Stimulated activated CD8-positive, alpha-beta memory T cell treated with anti-CD3 and anti-CD28 coated beads, Interleukin-2, amount 100 ng/mL, for 1 hour (primary cell): ENCODE measurements at places on chromosomes 4 and X.

DNA sequence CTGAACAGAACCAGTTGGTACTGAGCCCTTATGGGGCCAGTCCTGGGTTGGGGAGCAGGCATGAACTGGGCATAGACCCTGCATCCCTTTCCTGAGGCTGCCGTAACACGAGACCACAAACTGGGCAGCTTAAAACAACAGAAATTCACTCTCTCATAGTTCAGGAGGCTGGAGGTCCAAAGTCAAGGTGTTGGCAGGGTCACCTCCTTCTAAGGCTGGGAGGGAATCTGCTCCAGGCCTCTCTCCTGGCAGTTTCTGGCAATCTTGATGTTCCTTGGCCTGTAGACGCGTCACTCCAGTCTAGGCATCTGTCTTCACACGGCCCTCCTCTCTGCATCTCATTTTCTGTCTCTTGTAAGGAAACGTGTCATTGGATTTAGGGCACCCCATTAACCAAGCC is 19.8 kb upstream of the SORCS2 start:
- DNase-seq: no peak

DNA sequence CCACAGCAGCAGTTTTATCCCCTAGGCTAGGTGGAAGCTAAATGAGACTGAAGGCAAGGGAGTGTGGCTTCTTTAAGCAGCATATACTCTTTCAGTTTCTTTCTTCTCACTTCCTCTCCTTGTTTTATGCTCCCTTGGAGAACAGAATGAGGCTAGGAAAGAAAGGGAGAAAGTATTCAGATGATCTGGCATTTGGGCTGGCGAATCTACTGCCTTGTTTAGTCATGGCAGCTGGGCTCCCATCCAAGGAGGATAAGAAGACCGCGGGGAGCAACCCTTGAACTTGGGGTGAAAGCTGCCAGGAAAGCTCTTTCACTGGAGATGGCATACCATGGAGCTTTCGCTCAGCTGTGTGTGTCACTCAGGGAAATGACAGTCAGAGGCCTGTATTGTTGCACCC is 72.1 kb downstream of the ARHGEF38 start:
- no peak for DNase-seq

DNA sequence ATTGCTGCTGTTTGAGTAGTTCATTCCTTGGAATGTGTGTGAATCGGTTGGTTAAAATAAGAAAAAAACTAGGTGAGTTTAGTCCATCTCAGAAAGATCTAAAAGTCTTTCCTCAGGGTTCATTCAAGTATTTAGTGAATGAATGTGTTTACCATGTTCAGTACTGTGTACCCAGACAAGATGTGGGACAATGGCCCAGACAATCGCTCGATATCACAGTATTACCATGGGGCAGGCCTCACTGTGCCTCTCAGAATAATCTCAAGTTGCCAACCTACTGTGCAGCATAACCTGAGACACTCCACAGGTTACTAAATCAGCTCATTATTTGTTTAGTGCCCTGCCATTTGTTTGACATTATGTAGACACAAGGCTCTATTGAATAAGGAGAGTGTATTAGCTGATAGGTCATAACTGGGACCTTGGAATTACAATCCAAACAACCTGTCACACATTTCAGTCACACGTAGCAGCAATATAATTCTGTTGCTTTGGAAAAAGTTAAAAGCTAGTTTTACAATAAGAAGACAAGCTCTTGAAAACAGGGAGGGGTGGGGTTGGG is 24.9 kb upstream of the AMOT start:
- DNase-seq: no peak

DNA sequence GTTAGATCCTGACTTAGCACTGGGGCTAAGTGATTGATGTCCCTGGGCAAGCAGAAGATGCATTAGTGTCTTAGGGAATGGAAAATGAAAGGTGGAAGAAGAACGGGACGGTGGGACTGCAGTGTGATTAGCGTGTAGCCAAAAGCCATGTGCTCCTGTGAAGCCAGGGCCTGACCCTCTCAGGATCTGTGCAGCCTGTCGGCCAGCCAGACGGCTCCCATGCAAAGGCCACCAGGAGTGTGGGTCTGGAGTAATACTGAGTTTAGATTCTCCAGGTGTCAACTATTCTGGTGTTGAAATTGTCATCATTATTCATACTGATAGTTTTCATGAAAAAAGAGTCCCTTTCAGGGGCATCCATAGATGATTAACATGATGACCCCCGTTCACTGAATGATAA is 32.0 kb downstream of the REELD1 start:
- DNase-seq: no peak

GRCh38 chr4:186514271-186514950 is 41.0 kb downstream of the MTNR1A start:
- DNase-seq: no peak

DNA sequence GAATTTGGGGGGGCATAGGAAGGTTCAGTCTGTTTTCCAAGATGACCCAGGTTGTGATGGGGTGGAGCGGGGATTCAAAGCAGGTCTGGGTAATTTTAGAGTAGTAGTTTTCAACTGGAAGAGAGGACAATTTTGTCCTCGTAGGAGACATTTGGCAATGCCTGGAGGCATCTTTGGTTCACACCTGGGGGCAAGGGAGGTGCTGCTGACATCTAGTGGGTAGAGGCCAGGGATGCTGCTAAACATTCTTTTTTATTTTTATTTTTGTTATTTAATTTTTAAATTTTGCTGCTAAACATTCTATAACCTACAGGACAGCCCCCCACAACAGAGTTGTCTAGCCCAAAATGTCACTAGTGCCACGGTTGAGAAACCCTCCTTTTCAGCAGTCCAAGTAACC is 1.9 kb downstream of the RAB9A start:
- DNase-seq: no peak

- no peak for DNase-seq
Observed at GRCh38 chrX:17828171-17828570, 32.9 kb downstream of the RAI2 start.

GRCh38 chr4:139942241-139942640 is 211.7 kb downstream of the MAML3 start:
- DNase-seq: no peak

GRCh38 chr4:108940149-108940548 is 177.3 kb upstream of the ETNPPL start:
- no peak for DNase-seq

DNA sequence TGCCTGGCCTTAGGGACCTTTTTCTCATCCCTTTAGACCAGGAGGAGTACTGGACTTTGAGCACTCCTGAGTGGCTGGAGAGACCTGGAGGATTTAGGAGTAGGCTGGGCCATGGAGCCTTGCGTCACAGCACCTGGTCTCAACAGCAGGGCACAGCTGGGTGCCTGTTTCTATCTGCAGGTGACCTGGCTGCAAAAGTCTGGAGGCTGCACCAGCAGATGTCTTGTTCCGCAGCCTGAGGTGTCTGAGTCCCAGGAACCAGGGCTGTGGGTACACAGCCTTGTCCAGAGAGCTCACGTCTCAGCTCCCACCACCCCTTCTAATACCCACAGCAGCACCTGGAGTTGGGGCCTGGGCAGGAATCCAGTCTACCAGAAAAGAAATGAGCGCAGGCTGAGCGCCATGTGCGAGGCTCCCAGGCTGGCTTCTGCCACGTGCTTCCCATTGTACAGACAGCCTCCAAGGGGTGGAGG is 5.0 kb upstream of the NSD2 start:
- no peak for DNase-seq

DNA sequence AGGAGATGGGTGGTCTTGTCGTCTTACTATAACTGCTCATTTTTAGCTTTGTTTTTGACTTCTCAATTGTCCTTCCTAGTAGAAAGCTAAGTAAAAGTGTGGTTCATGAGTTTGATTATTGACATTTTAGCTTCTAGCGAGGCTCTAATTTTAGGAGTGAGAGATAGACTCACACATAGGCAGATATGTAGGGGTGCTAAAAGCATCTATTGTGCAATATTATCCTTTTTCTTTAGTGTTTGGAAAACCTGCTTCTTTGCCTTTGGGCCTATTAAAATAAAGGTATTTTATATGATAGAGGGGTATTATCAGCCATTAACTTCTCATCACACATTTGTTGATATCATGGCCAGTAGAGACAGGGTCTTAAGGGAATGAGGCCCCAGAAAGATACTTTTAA is 195.3 kb downstream of the SPRY1 start:
- DNase-seq: no peak

DNA sequence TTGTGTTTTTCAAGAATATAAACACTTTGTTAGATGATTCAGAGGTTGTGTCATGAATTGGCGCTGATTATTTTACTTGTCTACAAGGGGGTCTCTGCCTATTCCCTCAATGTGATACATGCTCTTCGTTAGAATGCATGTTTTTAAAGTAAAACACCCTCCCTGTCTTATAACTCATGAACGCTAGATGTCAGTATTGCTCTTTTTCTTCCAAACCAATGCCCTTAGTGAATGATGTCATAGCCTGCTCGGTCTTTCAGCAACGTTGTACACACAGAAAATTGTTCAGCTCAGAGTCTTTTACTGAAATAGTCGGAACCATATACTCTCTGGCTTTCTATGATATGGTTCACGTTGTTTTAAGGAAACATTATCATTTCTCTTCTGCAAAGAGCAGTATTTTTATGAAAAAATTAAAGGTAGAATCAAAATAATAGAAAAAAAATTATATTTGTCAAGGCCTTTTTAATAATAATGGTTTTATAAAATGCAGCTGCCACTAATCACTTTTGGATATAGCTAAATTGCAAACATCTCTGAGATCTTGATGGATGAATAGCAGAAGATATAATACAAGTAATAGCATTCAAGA is 292.9 kb downstream of the TLL1 start:
- DNase-seq: no peak

GRCh38 chr4:142393127-142393526 is 453.0 kb downstream of the INPP4B start:
- DNase-seq: no peak

GRCh38 chr4:30724247-30724646 is 4.1 kb downstream of the PCDH7 start:
- DNase-seq: no peak

GRCh38 chr4:32010221-32010620 is 1290.1 kb downstream of the PCDH7 start:
- DNase-seq: no peak

- no peak for DNase-seq
Observed at GRCh38 chrX:52923781-52924241, 26.7 kb downstream of the FAM156B start.

DNA sequence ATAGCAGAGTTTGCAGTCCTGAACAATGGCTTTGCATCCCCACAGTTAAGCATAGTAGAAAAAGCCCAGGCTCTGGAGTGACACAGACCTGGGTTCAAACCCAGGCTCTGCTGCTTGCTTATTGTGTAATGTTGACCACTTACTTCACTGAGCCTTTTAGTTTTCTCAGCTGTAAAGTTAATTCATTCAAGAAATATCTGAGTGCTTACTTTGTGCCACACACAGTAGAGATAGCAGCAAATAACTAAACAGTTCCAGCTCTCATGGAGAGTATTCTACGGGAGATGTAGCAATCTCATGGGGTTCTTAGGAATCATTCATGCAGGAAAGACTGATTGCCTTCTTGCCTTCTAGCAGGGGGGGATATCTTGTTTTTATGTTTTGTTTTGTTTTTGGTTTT is 63.2 kb downstream of the SLC9A6 start:
- DNase-seq: no peak

- no peak for DNase-seq
Observed at GRCh38 chr4:94177822-94178221, 29.8 kb upstream of the SMARCAD1 start.

DNA sequence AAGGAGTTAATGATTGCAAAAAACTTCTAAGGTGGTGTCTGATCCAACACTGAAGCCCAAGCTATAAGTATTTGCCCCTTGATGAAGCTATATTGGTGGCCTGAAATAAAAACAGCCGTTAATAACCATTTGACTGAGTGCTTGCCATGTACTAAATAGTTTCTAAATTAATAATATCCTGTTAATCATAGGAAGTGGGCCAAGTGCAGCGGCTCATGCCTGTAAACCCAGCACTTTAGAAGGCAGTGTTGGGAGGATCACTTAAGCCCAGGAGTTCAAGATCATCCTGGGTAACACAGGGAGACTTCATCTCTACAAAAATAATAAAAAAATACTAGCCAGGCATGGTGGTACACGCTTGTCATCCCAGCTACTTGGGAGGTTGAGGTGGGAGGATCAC is 8.3 kb downstream of the NDP start:
- DNase-seq: no peak

GRCh38 chr4:83282049-83282535 is 2.5 kb downstream of the COQ2 start:
- DNase-seq: peak; percentile 21

DNA sequence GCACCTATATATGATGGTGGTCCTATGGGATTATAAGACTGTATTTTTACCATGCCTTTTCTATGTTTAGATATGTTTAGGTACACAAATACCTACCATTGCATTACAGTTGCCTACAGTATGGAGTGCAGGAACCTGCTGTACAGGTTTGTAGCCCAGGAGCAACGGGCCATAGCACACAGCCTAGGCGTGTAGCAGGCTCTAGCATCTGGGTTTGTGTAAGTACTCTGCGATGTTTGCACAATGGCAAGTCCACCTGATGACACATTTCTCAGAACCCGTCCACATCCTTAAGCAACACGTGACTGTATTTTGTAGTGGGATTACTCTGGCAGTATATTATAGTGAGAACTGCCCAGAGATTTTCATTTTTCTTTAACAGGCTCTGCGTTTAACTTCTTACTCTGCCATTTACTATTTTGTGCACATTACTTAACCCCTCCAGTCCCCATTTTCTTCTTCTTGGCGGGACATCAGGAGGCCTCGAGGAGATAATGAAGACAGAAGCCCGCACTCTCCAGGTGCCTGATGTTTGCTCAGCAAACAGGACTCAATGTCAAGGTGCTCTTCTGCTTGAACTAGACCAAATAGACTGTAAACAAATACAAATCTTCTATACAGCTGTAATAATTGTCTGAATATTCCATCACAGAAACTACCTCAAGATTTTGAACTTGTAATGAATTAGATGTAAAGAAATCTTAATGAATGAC is 102.0 kb upstream of the PDLIM3 start:
- no peak for DNase-seq

GRCh38 chr4:1830642-1831228 is 25.2 kb downstream of the LETM1 start:
- DNase-seq: no peak

DNA sequence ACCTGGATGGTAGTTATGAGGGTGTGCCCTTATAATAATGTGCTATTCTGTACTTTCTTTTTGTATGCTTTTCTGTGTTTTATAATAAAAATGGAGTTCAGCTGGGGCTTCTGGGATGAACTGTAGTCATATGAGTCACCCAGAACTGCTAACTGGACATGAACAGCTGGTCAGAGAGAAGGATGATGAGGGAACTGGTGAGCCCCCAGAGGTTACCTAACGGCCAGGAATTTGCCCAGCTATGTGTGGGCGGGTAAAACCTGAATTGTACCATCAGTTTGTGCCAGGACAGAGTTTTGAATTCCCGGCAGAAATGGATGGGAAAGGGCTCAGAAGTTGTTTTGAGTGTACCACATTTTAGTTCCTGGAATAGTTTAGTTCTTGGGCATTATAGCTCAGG is 138.0 kb upstream of the USP9X start:
- no peak for DNase-seq
